ENCODE measurements at places on chromosomes 4 and X.

GRCh38 chr4:16608123-16608522 lies 290.3 kb downstream of the LDB2 start:
- no peak for DNase-seq

DNA sequence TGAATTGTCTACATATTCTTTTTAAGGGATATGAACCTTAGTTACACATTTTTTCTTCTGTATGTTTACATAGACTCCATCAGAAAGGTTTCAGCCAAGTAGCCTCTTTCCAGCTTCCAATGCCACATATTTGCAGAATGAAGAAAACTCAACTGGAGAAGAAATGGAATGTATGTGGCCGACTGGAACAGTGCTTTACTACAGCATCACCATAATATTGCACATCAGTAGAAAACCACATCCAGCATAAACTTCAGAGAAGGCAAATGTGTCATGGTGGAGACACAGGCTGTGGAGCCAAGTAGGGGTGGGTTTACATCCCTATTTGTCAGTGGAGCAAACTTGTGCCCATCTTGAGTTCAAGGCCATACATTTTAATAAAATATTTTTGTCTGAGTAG lies 204.8 kb upstream of the LDB2 start:
- DNase-seq = peak; percentile 80

DNA sequence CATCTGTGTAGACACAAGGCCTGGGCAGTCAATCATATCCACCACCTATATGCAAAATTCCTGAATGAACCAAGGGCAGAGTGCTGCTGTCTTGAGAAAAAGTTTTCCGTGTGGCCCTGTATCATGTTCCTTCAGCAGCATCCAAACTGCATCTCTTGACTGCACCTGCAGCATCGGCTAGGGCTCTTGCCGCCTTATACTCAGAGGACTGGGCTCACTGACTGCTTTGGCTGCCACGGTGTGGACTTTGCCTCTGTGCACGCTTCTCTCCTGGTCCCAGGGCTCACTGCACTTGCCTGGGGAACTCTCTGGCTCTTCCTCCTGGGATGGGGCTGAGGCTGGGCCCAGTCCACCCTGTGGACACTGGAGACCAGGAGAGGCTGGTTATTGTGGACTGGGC lies 39.5 kb upstream of the STS start:
- DNase-seq = no peak

DNA sequence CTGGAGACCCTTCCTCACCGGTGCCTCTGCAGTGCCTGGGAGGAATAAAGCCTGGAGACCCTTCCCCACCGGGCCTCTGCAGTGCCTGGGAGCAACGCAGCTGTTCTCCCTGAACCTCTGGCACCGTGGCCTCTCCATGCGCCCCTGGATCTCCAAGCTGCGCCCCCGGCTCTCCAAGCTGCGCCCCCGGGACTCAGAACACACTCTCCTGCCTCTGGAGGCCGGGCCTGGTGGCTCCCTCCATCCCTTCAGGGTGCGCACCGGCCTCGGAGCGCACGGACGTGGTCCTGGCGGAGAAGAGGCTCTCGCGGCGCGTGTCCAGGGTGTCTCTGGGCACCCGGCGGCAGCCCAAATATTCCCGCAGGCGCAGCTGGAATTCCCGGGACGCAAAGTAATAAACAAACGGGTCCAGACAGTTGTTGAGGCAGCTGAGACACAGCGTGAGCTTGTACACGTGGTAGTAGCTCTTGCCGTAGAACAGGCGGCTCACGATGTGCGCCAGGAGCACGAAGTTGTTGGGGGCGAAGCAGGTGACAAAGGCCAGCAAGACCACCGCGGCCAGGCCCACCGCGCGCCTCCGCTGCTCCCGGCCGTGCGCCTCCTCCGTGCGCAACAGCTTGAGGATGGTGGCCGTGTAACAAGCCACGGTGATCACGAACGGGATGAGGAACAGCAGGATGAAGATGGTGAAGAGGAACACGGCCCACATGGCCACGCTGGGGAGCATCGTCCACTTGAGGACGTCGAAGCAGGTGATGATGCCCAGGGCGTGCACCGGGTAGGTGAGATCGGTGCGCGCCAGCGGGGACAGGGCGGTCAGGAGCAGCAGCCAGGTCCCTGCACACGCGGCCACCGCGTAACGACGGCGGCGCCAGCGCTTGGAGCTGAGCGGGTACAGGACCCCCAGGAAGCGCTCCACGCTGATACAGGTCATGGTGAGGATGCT lies 12.8 kb upstream of the ASMTL start:
- DNase-seq = no peak

DNA sequence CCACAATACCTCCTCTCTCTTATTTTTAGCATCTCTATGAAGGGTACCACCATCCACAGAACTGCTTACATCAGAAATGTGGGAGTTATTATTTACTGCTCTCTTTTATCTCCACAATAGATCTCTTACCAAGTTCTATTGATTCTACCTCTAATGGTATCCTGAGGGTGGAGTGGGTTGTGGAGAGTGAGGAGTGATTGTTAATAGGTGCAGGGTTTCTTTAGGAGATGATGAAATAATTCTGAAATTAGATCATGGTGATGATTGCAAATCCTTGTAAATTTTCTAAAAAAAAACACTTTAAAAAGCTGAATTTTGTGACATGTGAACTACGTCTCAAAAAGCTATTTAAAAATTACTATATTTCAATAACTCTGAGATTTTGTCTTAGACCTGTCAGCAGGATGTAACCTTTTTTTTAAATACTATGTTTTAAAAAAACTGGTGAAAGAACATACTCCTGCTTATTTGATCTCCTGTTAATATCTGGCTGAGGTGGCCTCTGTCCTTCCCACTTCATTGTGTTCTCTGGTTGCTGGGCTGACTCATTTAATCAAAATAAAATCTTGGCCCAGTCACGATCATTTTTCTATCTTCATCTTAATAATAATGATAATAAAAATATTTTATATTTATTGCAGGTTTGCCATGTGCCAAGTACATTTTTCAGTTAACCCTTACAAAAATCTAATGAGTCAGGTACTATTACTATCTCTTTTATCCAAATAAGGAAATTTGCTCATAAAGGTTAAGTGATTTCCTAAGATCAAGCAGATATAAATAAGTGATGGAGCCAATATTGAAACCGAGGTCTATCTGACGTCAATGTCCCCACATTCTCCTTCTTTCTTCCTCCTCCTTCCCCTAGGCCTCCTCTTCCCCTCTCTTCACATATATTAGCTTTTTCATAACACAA lies 73.5 kb downstream of the GLUD2 start:
- no peak for DNase-seq

DNA sequence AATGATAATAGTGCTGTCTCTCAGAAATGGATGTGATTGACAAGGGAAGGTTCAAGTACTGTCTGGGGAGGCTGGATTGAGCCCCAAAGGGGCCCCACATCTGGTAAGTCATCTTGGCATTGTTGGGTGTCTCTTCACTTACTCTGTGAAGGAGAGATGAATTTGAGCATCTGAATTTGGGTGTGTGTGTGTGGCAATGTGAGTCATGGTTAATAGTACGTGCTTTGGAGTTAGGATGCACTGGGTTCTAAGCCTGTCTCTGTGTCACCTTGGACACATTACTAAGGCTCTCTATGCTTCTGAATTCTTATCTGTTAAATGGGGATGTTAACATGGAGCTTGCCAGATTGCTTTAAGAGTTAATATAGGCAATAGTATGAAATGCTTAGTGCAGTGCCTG lies 80.4 kb downstream of the FRAS1 start:
- DNase-seq = no peak

DNA sequence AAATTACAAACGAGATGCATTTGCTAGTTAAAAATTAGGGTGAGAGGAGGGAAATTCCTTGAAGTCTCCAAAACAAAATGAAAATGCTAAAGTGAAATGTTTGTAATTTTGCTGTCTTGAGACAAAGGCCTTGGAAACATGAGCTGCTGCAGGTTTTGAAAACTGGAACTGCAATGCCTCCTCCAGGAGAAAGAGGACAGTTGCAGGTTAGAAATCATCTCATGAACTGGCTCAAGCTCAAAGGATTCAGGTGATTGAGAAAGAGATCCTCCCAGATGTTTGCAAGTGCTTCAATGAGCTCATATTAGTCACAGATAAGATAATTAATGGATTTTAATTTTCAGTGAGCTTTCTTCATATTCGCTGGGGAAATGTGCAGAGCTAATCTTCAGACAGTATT lies 32.4 kb downstream of the SMPX start:
- DNase-seq = no peak

DNA sequence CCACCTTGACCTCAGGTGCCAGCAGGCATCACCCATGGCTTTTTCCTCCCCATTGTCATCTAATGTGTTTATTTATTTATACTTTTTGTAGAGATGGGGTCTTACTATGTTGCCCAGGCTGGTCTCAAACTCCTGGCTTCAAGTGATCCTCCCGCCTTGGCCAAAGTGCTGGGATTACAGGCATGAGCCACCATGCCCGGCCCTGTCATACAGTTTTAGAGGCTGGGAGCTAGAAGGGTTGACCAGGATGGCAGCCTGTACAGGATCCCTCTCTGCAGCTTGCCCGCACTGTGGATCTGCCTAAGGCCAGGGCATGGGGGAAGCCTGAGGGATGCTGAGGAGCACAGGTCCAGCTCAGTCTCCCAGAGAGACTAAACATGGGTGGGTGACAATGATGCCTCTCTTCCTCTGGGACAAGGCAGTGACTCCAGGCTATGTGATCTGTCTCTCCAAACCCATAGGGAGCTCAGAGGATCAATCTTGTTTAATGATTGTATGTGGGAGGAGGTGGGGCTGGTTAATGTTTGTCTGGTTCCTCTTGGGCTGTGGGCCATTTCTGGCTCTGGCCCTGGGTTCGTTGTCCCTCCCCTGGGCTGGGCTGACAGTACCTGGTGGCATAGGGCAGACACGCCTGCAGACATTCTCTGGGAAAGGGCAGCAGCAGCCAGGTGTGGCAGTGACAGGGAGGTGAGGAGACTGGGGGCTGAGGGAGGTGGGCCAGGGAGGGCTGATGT lies 8.3 kb upstream of the GJB1 start:
- DNase-seq = no peak

DNA sequence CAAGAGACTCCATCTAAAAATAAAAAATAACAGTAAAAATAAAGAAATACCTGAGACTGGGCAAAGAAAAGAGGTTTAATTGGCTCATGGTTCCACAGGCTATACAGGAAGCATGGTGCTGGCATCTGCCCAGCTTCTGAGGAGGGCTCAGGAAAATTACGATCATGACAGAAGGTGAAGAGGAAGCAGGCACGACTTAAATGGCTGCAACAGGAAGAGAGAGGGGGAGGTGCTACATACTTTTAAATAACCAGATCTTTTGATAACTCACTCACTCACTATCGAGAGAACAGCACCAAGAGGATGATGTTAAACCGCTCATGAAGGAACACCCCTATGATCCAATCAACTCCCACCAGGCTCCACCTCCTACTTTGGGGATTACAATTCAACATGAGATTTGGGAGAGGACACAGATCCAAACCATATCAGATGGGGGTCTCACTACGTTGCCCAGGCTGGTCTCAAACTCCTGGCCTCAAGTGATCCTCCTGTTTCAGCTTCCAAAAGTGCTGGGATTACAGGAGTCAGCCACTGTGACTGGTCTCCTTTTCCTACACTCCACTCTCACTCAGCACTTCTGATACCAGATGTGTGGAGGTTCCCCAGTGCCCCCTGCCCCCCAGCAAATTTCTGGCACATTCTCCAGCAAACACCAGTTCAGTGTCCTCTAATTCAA lies 11.9 kb upstream of the ZNF157 start:
- no peak for DNase-seq

DNA sequence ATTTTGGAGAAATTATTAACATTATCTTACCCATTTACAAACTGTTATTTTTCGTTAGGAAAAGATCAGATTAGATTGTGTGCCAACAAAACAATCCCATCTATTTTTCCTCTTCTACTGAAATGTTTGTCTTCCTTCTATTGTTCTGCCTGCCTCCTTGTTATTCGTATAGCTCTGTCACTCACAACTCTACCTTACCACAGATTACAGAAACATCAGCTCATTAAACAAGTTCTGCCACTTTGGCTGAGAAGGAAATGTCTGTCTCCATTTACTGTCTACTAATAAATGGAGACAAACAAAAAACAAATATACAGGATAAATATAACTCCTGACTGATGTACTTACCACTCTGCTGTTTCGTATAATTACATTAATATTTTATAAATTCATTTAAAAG lies 211.4 kb downstream of the ENOX2 start:
- DNase-seq = no peak

DNA sequence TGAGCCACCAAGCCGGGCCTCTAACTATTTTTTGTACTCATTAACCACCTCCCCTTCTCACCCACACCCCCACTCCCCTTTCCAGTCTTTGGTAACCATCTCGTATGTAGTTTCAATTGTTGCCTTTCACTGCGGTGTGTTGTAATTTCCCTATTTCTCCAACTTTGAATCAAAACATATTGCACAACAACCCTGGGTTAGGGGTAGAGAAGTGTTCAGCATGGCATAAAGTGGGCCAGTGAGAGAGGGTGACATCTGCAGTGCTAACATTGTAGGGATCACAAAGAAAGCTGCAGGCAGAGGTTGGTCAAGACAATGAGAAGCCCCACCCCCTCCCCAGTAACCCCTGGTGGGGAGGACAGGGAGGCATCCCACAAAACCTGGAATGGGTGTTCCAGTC lies 92.7 kb downstream of the SPATA18 start:
- DNase-seq = no peak

DNA sequence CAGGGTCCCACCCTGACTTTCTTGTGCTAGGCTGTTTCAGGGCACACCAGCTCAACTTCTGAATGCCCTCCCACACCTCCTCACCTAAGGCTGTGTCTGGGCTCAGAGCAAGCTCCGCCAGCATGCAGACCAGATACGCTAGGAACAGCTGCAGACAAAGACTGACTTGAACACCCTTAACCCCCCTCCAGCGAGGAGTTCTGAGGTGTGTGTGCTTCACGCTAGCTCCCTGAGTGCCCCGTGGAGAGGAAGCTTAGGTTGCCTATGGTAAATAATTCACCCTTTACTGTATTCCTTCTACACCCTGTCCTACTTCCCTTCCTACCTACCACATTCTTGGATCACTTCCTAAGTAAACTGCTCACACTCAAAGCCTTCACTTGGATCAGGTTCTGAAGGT lies 115.0 kb downstream of the VCX3B start:
- no peak for DNase-seq

GRCh38 chr4:82388405-82388804 lies 14.6 kb upstream of the HNRNPD start:
- no peak for DNase-seq

GRCh38 chr4:84220990-84221389 lies 278.1 kb downstream of the NKX6-1 start:
- no peak for DNase-seq

- no peak for DNase-seq
These were observed 1072.3 kb upstream of the DIAPH2 start for GRCh38 chrX:95612350-95612749.

All from fibroblast of gingiva (primary cell).